ENCODE measurements at places on chromosomes 3 and 15.

DNA sequence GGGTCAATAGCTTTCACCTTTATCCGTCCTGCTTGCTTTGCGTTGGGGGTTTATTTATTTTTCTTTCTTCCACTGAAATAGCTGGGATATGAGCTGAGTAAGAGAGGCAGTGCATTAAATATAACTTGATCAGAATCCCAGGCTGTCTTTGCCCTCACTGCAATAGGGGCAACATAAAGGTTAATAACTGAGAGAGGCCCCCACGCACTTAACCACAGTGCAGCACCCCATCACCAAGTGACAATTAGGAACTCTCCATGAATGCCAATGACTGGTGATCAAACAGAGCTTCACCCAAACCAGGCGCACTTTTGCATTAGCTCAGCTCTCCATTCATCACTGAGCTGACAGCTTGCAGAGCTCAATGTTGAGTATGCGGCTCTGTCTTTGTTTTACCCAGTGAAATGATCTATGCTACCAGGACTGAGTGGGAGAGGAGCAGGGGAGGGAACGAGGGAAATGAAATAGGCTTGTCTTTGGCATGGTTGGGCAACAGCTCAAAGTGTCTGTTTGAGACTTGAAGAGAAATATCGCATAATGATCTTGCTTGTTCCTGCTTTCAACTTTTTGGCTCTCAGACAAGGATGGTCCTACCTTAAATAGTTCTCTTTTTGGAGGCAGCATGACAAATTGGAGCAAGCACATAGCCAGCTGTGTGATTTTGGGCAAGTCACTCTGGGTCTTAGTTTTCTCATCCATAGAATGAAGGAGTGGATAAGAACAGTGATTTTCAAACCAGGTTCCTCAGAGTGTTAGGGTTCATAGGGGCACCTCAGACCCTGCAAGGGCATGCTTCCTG, 14.5 kb upstream of the GLCE start:
- no peak for DNase-seq

- no peak for DNase-seq
Measured at GRCh38 chr15:42042602-42043400, 22.0 kb upstream of the PLA2G4E start.

GRCh38 chr15:72116731-72117485, 1.0 kb downstream of the MYO9A start:
- DNase-seq, result no peak

DNA sequence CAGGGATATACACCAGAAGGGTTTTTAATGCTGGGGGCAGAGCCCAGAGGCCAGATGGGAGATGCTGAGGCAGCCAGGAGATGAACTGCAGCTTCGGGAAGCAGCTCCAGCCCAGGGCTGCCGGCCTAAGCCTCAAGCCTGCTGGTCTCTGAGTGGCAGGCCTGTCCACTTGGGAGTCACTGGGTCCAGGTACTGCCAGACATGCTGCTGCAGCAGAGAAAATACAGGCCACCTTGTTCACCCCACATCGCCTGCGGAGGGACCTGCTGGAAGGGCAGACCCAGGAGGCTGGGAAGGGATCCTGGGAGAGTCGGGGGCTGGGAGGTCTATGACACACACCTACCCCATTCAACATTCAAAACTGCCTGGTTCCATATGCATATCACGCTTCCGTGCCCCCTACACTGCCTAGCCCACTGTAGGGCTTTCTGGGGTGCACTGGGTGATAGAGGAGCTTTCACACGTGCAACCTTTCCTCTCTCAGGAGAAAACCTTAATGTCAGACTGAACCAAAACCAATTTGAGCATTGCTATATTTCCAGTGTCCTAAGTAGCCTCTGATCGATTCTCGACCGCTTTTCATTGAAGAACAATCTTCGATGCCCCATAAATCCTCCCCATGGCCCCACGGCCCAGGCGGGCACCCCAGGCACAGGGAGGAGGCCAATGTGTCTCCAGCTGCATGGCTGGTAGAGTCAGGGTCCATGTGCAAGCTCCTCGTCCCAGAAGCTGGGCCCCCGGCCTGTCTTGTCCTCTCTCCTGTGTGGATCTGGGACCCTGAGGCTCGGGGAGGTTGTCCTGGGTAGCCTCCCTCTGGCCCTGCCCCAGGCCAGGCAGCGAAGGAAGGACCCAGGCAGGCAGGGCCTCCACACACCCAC, 147.4 kb downstream of the ATP10A start:
- no peak for DNase-seq

GRCh38 chr3:87088430-87088992, 97.6 kb upstream of the VGLL3 start:
- DNase-seq, result no peak

DNA sequence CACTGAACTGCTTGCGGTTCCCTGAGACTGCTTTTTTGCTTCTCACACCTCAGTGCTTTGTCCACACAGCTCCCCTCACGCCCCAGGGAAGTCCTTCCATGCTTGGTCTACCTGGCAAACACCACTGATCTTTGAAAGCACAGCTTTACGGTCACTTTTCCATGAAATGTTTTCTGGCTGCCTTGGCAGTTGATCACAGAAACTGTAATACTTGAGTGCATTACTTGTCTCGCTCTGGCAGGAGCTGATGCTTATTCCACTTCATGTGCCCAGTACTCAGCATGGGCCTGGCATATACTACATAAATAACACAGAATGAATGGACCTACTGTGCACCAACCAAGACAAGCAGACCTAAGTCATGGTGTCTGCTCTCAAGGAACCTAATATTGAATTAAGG, 121.1 kb downstream of the MEX3B start:
- DNase-seq, result no peak

All from NAMALWA (cell line).